ENCODE measurements at places on chromosomes 1 and 21.

DNA sequence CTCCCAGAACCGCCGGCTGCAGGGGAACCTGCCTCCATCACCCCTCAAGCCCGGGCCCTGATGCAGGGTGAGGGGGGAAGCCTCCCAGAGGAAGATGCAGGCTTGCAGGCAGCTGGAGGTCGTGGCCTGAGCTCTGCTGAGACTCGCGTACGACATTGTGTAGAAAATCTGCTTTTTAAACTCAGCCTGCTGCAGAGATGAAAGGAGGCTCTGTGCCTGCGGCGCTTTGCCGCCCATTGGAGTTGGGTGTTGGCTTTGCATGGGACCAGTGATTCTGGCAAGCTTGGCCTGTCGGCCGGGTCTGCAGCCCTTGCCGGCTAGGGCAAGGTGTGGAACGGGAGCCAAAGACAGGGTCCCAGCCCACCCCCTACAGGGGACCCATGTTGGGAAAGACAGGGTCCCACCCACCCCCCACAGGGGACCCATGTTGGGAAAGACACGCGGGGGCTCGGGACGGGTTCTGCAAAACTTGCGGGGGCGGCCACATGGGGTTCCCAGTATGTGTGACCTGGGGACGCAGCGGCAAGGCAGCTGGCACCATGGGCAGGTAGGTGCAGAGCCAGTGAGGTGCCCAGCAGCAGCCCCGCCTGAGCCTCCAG lies 55.6 kb downstream of the SLX9 start:
- no peak for DNase-seq

DNA sequence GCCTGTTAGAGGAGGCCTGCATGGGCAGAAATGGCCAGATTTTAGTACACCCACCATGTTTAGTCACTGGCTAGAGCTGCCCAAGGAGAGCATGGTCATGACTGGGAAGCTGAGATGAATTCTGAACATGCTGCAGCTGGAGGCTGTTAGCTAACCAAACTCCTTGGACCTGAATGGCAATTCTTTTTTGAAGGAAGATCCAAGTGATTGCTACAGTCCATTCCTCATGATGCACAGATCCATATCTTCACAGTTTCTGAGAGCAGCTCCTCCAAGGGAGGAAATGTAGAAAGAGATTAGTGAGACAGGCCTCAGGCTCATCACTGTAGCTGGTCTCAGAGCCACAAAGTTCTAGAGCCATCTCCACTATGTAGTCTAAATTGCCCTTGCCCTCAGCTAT lies 11.1 kb downstream of the ZFYVE9 start:
- DNase-seq, result no peak

- DNase-seq, result no peak
These were observed 53.6 kb downstream of the KIF21B start for GRCh38 chr1:200969726-200970561.

- no peak for DNase-seq
These were observed 38.1 kb downstream of the GNPAT start for GRCh38 chr1:231279081-231279480.

DNA sequence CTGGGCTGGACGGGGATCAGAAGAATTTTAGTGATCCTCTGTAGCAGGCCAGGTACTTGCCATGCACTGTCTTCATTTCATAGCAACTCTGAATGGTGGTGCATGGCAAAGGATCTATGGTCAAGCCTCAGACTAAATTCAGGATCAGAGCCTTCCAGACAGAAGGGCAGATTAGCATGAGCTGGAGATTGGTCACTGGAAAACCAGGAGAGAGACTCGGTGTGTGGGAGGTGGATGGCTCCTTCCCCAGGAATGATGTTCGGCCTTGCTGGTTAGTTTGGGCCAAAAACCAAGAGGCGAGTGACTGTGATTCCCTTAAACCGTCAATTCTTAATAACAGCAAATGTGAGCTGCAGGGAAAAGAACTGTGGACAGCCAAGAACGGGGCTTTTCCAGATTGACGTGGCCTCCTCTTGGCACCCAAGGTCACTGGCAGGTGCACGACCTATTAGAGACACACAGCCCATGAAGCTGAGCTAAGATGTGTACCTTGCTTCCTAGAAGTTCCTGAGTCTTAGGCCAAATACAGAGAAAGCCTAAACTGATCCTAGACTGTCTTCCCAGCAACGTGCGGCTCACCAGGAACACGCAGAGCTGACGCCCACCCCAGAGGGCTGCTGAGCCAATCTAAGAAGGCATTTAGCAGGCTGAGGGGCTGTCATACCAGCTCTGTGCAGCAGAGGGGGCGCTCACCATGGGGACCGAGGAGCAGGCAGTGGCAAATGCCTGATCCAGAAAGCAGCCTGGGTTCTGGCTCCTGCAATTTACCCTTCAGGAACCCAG lies 18.5 kb downstream of the ALDH4A1 start:
- DNase-seq, result peak; percentile 45

- DNase-seq, result no peak
These were observed 36.2 kb upstream of the EFCAB14 start for GRCh38 chr1:46755121-46755520.

- no peak for DNase-seq
These were observed 555.6 kb downstream of the LTN1 start for GRCh38 chr21:28437061-28437460.

- DNase-seq, result peak; percentile 89
These were observed 22.2 kb downstream of the SLC2A1 start for GRCh38 chr1:42936309-42937078.

GRCh38 chr1:23198373-23198772 lies 18.9 kb downstream of the HTR1D start:
- DNase-seq, result no peak

- DNase-seq, result no peak
These were observed 90.1 kb downstream of the ZSWIM5 start for GRCh38 chr1:45116340-45116739.

GRCh38 chr1:56073614-56074006 lies 505.8 kb downstream of the PLPP3 start:
- DNase-seq, result no peak

DNA sequence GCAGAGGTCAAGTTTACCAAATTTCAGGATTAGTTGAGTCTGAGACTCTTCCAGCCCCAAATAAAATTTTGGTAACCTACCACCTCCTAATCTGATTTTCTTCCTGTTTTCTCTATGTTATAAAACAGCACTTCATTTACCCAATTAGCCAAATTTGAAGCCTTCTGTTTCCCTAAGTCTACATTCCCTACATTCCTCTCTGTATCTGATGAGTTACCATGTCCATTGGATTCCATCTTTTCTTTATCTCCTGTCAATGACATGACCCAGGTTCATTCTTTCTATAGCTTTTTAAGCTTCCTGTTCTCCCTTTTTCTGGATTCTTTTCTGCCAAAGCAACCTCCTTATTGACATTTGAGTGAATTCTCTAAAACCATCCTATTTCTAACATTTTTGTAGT lies 72.8 kb downstream of the OSBPL9 start:
- DNase-seq, result no peak

DNA sequence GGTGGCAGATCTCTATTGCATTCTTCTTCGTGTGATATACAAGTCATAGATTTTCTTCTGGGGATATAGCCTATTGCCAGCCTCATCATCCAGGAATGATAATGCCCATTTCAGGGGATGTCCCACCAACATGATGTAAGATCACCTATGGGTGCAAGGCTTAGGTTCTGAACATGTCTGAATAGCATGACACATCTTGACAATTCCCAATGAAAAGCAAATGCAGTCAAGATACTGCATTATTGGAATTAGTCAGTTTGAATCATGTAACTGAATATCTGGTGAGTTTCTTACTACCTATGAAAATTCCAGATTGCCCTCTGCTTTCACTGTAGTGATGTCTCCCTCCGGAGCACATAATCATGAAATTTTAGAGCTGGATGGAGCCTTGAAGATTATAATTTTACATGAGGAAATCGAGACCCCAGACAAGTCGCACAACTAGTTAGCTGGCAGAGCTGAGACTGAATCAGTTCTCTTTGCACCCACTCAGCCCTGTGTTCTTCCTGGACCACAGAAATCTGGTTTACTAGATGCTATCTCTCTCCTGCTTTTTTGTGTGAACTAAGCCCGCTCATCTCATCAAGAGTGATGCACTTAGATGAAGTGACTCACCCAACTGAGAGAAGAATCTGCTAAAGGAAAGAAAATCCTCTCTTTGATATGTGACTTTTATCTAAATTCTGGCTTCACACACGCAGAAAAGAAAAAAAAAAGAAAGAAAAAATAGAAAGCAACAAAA lies 65.0 kb downstream of the WDR64 start:
- DNase-seq, result no peak

GRCh38 chr1:88466899-88467580 lies 217.0 kb upstream of the PKN2 start:
- DNase-seq, result no peak

- no peak for DNase-seq
These were observed 191.8 kb upstream of the TMEM51 start for GRCh38 chr1:14961661-14962267.

DNA sequence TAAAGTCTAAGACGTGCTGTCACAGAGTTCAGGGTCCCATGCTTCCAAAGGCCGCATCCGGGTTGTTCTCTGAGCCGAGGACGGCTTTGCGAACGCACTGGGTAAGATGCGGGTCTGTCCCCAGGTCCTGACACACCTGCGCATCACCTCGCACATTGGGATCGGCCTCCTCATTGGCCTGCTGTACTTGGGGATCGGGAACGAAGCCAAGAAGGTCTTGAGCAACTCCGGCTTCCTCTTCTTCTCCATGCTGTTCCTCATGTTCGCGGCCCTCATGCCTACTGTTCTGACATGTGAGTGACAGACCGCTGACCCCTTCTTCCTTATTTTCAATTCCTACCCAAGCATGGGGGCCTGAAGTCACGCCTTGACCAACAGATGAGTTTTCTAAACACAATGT lies 25.3 kb downstream of the TFF3 start:
- DNase-seq, result no peak

GRCh38 chr1:237873487-237874211 lies 17.1 kb downstream of the ZP4 start:
- peak; percentile 34 for DNase-seq

- DNase-seq, result no peak
These were observed 42.7 kb downstream of the SPATA46 start for GRCh38 chr1:162333991-162334390.

DNA sequence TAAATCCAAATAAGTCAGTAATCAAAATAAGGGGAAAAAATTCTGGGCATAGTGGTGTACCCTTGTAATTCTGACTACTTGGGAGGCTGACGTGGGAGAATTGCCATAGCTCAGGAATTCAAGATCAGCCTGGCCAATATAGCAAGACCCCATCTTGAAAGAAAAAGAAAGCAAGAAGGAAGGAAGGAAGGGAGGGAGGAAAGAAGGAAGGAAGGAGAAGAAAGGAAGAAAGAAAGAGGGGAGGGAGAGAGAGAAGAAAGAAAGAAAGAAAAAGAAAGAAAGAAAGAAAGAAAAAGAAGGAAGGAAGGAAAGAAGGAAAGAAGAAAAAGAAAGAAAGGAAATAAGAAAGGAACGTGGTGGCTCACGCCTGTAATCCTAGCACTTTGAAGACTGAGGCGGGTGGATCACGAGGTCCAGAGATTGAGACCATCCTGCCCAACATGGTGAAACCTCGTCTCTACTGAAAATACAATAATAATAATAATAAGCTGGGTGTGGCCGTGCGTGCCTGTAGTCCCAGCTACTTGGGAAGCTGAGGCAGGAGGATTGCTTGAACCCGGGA lies 64.5 kb upstream of the ROR1 start:
- DNase-seq, result no peak

- no peak for DNase-seq
These were observed 6.1 kb downstream of the C1orf159 start for GRCh38 chr1:1109743-1110142.

GRCh38 chr1:91012196-91012595 lies 9.6 kb downstream of the ZNF644 start:
- DNase-seq, result no peak

- DNase-seq, result no peak
These were observed 75.0 kb downstream of the NEK7 start for GRCh38 chr1:198231779-198232178.

DNA sequence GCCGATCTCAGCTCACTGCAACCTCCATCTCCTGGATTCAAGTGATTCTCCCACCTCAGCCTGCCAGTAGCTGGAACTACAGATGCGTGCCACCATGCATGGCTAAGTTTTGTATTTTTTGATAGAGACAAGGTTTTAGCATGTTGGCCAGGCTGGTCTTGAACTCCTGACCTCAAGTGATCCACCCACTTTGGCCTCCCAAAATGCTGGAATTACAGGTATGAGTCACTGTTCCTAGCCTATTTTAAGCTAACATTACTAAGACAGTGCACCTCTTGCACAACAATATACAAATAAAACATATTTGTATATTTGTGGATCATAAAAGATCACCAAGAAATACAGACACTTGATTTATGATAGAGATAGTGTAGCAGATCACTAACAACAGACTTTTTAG lies 139.1 kb downstream of the DUSP10 start:
- DNase-seq, result no peak

GRCh38 chr1:232431748-232432147 lies 198.2 kb downstream of the SIPA1L2 start:
- DNase-seq, result no peak

GRCh38 chr1:212267460-212267859 lies 17.8 kb upstream of the PPP2R5A start:
- no peak for DNase-seq

DNA sequence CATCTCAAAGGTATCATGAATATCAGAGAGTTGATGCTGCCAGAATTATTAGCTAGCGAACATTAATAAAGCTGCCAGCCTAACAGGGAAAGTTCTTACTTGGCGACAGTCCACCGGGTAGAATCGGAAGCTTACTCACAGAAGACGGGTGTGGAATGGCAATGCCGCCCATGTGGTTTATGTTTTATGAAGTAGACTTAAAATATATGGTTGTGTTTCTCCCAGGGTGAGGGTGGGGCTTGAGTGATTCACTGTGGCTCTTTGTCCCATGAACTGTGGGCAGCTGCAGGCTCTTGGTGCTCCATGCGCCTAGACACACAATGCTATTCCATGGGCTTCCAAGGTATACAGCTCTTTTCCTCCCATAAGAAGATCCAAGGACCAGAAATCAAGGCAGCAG lies 162.7 kb downstream of the PIGK start:
- peak; percentile 41 for DNase-seq

DNA sequence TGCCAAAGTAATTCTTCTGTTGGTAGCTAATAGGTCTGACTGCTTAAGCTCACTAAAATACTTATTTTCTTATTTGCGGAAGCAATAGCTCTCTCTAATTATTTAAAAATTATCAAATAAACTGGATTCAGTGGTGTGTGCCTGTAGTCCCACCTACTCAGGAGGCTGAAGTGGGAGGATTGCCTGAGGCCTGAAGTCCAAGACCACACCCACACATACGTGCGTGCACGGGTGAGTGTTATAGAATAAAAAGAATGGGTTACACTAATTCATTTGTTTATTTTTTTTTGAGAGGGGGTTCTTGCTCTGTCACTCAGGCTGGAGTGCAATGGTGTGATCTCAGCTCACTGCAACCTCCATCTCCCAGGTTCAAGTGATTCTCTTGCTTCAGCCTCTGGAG lies 94.2 kb upstream of the HNRNPU start:
- no peak for DNase-seq

GRCh38 chr1:86114236-86114635 lies 42.3 kb downstream of the COL24A1 start:
- DNase-seq, result no peak
